ENCODE measurements at places on chromosomes 3 and 15.

DNA sequence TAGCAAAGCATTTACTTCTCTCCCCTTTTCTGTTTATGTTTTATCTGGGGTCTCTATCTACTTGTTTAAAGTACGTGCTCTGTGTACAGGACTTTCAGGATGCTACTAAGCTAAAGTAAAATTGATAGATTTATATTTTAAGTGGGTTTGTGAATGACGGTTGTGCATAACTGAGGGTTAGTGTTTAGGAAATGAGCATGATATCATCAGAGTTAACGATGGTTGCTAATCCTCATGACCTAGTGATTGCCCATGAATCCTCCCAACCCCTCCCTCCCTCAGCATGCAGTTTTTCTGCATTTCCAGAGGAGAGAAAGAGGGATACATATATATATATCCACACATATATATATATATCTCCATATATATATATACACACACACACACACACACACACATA lies 957.2 kb downstream of the TUSC7 start:
- no peak for DNase-seq

GRCh38 chr15:97874139-97874538 lies 86.4 kb upstream of the ARRDC4 start:
- no peak for DNase-seq

- no peak for DNase-seq
Measured at GRCh38 chr15:94075349-94075748, 156.0 kb upstream of the MCTP2 start.

- DNase-seq, result no peak
Measured at GRCh38 chr3:146705225-146705624, 100.1 kb upstream of the PLSCR5 start.

GRCh38 chr3:170500995-170501394 lies 82.3 kb downstream of the CLDN11 start:
- DNase-seq, result no peak

Data from SJSA1 (cell line).